ENCODE measurements at places on chromosomes 12 and 14.

GRCh38 chr12:97899529-97899928 lies 436.9 kb downstream of the RMST start:
- no peak for DNase-seq

DNA sequence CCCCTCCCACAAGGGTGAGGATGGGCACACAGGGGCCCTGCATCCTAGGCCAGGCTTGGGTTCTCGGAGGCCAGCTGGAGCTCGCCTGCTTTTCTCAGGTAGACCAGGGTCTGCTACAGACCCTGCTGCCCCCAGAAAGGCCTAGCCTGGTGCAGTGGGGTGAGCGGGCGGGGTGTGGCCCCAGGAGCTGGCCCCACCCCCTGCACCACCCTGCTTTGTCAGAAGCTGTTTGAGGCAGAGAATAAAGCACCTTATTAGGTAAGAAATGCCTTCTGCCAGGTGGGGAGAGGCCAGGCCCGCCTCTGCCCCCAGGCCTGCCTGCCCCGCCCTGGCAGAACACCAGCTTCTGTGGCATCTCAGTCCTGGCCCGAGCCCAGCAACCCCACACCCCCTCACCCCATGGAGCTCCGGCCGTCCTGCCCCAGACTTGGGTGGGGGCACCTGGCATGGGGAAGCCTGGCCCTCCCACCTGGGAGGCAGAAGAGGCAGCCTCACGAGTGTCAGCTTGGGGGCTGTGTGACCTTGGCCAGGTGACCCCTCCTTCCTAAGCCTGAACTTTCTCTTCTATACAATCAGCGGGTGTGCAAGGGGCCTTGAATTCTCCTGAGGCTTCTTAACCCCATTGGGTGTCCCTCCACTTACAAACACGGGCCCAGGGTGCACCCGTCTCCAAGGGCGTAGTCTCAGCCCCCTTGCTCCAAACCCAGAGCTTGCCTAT lies 43.2 kb downstream of the KRT80 start:
- no peak for DNase-seq

DNA sequence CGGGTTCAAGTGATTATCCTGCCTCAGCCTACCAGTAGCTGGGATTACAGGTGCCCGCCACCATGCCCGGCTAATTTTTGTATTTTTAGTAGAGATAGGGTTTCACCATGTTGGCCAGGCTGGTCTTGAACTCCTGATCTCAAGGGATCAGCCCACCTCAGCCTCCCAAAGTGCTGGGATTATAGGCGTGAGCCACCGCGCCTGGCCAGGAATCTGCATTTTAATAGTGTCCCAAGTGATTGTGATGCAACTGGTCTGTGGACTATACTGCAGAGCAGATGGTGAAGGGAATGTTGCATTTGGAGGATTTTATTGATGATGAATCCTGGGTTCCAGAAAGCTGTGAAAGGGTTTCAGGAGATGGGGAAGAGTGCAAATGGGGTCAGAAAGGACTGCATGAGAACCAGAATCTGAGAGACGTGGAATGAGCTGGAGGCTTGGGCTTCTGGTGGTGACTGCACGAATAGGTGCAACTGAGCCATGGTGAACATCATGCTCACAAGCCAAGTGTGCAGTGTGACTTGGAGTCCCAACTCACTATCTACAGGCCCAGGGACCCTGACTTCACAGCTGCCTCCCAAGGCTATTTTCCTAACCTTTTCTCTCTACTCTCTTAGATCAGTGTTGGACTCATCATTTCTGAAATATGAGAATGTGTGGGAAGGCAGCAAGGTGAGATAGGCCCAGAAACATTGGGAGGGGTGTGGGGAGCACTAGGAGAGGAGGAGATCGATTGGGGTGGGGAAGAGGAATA lies 4.5 kb downstream of the RPS26 start:
- no peak for DNase-seq

GRCh38 chr14:87000081-87000480 lies 992.9 kb downstream of the GALC start:
- no peak for DNase-seq

GRCh38 chr12:3436461-3437065 lies 54.4 kb upstream of the PRMT8 start:
- DNase-seq = no peak

DNA sequence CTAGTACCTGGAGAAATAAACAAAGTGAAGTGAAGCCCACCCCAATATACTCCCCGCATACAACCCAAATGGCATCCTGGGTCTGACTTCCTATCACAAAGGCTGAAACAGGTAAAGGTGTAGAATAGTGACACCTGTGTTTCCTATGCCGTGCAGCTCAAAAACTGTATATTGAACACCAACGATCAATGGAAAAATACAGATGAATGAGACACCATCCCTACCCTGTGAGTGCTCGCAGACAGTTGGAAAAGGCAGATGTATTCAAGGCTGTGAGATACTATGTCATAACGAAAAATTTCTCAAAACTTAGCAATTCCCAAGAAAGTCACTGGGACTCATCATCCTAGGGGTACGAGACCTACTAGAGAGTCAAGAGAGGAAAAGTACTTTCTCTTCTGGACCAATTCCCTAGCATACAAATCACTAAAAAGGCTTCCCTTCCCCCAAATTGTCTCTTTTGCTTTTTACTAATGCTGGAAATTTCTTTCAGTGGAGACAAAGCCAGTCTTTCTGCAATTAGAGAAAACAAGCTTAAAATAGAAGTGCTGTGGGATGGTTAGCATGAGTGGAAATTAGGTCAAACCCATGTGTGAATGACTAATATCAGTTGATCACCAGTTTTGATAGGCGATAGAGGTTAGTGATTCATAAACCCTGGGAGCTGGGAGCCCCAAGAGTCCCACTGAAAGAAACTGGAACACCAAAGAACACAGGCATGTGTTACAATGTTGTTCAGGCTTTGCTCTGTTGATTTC lies 249.7 kb downstream of the SPTSSA start:
- DNase-seq = no peak

DNA sequence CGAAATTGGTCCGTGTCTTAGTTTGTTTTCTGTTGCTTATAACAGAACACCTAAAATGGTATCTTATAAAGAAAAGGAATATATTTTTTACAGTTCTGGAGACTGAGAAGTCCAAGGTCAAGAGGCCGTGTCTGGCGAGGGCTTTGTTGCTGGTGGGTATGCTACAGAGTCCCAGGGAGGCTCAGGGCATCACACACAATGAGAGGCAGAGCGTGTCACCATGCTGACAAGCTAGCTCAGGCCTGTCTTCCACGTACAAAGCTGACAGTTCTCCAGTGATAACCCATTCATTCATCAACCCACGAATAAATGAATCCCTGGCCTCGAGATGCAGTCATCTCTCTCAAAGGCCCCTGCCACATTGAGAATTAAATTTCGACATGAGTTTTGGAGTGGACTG lies 56.7 kb upstream of the AEBP2 start:
- DNase-seq = no peak

- DNase-seq = peak; percentile 21
These were observed 68.8 kb upstream of the SLC8A3 start for GRCh38 chr14:70257526-70257925.

- peak; percentile 16 for DNase-seq
These were observed 157.4 kb upstream of the FOXG1 start for GRCh38 chr14:28608851-28609828.

DNA sequence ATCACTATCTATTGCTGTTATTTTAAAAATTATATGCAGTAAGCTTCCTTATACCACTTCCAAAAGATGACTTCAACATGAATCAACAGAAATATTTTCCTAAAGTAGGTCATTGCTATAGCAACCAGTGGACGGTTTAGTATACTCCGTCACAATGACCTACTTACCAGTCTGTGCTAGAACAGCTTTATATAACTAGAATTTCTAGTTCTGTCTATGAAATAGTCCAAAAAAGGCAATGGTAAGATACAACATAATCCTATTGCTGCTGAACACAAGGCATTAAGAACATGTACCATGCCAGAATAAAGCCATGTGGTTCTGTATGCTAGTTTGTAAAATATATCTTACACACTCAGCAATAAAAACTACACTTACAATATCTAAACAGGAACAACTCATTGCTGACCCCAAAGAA lies 40.7 kb upstream of the MTERF2 start:
- DNase-seq = no peak

GRCh38 chr12:49332891-49333371 lies 4.1 kb downstream of the C1QL4 start:
- no peak for DNase-seq

DNA sequence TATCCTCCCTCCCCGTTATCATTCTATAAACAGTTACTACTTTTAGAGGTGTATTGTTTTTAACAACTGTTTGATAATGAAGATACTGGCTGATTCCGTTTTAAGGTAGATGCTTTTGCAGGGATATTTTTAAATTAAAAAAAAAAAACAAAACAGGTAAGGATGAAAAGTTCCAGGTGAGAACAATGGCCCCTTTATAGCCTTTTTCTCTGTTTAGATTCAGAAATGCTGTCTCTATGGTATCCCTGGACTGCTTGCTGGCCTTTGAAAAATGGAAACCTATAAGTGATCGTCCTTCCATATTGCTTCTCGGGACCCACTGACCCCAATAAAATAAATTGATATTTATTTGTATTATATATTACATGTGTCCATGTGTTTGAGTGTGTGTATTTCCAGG lies 23.2 kb upstream of the ANO6 start:
- no peak for DNase-seq

- no peak for DNase-seq
These were observed at the start of gene TMEM179 for GRCh38 chr14:104604458-104605449. TSS of gene TMEM179 (minus strand) at chr14:104604772. CDS start at chr14:104604741, 31 bp downstream.

DNA sequence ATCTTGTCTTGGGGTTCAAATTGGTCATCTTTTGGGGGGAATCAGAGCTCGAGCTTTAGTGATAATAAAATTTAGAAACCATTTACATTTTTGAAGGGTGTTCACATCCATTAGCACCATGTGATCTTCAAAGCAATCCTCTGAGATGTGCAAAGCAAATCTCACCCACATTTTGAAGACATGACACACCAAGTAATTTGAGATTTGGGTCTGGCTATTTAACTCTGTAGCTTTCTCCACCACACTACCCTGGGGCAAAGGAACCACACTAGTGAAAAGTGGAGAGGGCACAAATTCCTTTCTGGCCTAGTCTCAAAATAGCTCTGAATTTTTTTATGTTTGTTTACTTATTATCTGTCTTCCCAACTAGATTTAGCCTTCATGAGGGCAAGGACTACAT lies 46.6 kb upstream of the TMEM233 start:
- no peak for DNase-seq

- no peak for DNase-seq
These were observed 234.4 kb upstream of the DAAM1 start for GRCh38 chr14:58954052-58954451.

GRCh38 chr12:10220398-10221077 lies 7.9 kb downstream of the GABARAPL1 start:
- DNase-seq = no peak

DNA sequence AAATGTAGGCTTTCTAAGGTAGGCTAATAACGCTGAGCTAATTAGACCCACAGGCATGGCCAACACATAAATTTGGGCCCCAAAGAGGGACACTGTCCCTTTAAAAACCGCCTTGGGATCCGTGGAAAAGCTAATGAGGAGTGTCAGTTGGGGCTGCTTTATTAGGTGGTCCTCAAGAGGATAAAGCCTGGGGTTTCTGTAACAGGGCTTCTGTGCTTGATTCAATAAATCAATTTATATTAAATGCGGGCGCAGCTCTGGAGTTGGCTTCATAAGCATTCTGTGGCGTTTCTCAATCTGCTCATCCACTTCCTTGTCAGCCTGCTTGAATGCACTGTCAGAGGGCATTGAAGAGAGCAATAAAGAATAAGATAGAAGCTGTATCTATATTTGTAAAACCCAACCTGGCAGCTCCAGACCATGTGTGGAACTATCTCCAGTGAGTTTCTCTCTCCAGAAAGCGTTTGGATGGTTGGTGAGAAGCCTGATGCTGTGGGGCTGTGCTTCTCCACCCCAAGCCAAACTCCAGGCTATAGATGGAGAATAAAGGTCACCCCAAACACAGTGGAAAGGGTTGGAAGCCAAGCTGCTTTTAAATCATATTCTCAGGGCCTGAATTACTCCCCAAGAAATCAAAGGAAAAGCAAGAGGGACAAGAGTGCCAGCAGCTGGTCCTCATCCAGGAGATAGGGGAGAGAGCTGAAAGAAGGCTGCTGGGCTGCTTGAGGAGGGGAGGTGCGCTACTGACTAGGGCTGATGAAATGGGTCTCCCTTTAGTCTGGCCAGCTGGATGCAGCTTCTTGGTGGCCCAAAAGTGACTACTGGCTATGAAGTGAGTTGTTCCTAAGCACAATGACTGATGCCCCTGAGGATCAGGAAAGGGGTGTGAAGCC lies 222.0 kb downstream of the PPM1H start:
- no peak for DNase-seq

- no peak for DNase-seq
These were observed 98.5 kb upstream of the IFNG-AS1 start for GRCh38 chr12:67890726-67891258.

DNA sequence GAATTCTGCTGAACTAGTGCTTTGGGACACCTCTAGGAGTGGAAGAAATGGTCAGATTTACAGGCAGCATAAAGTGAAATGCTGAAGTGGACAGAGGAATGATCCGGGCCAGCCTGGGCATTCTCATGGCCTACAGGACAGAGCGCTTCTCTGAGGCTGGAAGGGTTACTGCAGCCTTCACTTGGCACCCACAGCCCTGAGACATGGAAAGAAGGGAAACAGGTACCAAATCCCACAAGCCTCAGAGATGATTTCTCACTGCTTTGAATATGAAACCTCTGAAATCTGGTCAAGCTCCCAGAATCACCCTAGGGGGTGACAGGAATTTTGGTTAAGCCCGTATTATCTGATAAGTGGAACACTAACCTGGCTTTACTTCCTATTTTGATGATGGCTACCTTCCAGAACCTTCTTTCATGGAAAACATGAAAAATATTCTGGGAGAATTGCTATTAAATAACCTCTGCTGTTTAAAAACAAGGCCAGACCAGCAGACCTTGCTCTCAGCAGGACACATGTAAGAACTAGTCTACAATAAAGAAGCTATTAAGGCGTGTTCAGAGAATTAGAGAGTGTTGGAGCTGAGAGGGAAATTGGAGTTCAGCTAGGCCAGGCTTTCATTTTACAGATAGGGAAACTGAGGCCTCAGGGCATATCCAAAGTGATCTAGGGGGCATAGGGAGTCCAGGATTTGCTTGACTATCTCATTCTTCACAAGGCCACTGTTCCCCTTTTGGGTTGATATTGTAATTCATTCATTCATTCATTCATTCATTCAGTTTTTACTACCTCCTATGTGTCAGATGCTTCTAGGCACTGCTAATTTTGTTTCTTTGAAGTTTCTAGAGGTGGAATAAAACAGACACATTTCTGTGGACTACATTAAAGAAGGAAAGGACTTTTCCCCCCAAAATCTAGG lies 281.5 kb downstream of the ZFP36L1 start:
- no peak for DNase-seq

All from GDM1 (cell line).